ENCODE measurements at places on chromosomes 13 and 19.

DNA sequence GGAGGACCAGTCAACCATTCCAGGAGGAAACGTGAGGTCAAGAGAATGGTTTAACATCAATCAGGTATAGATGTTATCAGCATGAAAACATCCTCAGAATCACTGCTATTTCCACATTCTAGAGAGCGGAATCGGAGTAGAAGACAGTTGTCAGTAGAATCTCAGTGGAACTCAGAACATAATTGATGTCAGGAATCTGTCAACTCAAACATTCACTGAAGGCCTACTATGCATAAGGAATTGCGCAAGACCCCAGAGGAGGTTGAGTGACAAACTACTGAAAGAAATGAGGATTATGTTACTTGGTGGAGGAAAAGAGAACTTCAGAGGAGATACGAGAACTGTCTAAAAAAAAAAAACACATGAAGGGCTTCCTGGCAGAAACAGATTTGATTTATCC is 97.8 kb downstream of the LHFPL6 start:
- no peak for DNase-seq

GRCh38 chr13:75010941-75011340 is 471.0 kb downstream of the TBC1D4 start:
- DNase-seq = no peak

DNA sequence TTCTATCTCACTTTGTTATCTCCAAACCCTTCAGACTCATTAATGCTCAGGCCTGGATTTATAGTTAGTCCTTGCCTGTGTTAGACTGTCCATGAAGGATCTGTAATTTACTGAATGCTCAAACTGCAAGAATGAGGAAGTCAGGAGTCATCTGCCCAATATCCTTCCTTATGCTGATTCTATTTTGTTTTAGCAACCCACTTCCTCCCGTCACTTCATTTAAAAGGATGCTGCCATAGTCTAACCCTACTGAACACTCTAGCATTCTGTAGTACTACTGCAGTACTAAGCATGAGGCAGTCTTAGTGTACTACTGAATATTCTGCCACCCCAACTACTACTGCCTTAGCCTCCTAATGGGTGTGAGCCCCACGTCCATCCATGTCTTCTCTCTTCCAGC is 1.5 kb downstream of the FCAR start:
- DNase-seq = no peak

DNA sequence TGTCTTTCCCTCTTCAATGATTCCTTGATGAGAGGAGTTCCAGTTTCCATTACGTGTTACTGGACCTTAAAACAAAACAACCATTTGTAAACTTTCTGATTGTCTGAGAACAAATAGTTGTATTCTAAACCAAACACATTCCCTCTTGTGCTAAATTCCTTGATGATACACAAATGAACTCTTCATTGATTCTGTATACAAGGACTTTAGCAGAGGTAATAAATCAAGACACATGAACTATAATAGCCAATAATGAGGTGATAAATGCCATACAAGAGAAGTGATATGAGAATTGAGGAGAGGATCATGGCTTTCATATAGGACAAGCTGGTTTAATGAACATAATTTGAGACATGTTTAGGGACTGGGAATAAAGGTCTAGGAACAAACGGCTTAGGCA is 13.5 kb upstream of the GPC5 start:
- DNase-seq = no peak

GRCh38 chr19:46513461-46514236 is 18.0 kb upstream of the PNMA8B start:
- DNase-seq = peak; percentile 20

DNA sequence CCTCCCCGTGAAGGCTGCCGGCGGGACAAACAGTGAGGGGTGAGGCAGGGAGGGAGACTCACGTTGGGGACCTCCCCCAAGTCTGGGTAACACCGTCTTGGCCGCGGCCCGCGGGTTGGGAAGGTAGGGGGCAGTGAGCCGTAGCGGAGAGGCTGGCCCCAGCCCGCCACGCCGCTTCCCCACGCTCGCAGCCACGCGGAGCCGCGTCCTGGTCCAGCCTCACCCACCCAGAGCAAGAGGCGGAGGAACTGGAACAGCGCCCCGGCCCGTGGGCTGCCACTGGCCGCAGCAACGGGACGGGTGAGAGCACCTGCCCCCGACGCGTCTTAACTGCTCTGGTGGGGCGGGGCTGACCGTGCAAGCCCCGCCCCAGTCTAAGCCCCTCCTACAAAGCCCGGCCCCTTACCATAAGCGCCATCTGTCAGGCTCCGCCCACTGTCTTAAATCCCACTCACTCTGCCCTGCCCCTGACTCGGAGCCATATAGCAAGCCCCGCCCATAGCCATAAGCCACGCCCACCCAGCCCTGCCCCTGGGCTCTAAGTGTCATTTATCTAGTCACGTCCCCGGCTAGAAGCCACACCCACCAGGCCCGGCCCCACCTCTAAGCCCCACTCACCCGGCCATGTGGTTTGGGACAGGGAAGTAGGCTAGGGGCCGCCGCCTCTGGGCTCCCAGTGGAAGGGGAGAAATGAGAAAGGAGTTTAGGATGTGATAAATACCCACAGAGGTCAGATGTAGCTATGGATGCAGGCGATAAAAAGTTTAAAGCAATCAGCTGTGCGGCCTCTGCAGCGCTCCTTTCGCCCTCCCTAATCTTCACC is 2.1 kb upstream of the CCL25 start:
- no peak for DNase-seq
